Right lobe of liver (tissue), 6 donors: ENCODE measurements at places on chromosomes 6 and 20.

GRCh38 chr6:56786256-56786655 lies 143.6 kb upstream of the DST start:
- DNase-seq, result no peak

GRCh38 chr6:154653853-154654252 lies 79.4 kb upstream of the SCAF8 start:
- no peak for DNase-seq

DNA sequence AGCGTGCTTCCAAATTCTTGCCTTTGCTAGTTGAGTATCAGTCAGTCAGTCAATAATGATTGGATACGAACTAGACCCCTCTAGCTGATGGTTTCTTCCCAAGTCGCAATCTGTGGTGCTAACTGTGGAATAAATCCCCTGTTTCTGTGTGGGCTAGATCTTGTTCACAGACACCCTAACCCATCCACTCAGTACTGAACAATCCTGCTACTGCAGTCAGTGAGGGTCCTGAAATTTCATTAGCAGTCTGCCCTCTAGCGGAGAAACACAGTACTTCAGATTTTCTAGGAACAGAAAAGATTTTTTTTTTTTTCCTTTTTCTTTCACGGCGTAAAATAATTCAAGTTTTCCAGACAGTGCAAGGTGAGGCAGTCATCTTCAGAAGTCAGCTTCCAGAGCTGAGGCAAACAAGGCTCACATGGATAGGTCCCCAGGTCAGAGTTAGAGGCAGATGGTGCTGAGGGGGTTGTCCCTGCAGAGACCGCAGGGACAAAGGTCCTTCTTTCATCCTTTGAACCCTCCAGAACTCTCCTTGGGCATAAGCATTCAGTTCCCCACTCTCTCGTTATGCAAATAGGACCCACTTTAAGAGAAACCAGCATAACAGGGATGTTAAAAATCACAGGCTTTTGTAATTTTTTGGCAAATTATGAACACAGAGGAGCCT lies 119.6 kb downstream of the SCML4 start:
- no peak for DNase-seq

DNA sequence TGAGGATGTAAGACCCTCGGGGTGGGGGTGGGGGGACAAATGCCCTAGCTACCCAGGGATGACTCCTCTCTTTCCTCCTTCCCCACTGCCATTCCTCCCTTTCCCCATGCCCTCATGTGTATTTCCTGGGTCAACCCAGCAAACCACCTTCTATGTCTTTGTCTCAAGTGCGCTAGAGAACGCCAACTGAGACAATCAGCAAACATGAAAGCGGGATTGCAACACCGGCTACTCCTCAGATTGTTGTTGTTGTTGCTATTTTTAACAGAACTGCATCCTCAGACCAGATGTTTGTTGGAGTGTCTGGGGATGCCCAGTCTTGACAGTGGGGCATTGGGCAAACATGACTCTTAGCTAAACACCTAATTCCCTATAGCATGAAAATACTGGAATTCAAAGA lies 39.3 kb upstream of the HIVEP1 start:
- no peak for DNase-seq

DNA sequence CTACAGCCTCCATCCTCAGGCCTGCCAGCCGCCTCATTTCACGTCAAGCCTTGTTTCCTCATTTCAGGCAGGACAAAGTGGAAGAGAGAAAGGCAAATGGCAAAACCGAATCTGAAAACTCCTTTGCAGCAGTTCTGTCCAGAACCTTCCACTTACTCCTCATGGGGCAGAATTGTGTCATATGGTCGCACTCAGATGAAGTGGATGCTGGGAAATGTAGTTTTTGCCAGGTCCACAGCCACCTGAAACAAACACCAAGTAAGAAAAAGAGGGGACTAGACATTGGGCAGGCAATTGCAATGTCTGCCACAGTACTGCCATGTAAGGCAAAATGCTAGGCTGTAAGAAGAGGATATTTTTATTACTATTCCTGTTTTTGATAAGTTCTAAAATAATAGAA lies 44.9 kb downstream of the ISM1 start:
- DNase-seq, result no peak

DNA sequence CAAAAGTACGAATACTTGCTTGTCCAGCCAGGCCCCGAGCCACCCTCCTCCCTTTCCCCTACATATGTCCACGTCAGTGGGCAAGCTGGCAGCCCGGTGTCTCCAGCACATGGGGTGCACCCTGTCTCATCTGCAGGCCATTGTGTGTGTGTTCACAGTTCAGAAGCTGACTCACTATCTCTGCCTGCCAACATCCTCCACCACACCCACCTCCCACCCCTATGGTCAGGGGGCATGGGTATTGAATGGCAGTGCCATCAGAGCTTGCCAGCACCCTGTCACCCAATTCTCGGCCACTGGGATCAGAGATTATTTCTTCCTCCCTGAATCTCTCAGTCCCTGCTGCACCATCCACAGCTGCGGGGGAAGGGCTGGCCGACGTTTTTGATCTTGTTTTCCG lies 195.7 kb downstream of the FARS2 start:
- DNase-seq, result peak; percentile 62

DNA sequence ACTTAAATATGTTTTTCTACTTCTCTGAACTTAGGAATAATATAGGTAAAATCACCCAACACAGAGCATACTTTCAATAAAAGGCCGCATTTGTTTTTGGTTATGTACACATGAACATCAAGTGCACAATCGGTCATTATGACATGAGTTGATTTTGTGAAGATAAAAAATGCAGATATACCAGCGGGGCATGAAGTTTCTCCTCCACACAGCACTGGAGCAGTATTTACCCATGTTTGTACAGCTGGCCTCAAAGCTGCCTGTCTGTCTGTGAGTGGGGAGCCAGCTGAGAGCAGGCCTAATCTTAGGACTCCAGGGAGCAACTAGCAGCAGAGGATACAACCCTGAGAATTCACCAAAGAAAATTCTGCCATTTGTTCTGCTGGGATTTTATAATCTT lies 206.5 kb downstream of the TPBG start:
- DNase-seq, result no peak

DNA sequence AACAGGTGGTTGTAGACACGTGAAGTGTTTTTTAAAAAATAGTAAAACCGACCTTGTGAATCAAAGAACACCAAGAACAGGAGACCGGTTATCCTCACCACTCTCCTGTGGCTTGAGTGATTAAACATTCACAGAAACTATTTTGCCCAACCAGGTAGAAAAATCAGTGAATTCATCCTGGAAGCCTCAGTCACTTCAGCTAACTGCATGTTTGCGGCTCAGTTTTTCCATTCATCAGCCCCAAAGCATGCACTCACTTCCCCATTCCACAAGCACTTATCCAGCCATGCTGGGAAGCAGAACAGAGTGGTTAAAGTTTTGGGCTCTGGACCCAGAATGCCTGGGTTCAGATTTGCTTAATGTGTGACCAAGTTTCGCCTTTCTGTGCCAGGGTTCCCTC lies 2.4 kb downstream of the LRRN4 start:
- DNase-seq, result no peak

- no peak for DNase-seq
These were observed 38.2 kb upstream of the AFDN start for GRCh38 chr6:167788563-167788903.

- DNase-seq, result no peak
These were observed 259.3 kb downstream of the TFAP2B start for GRCh38 chr6:51077821-51078518.

GRCh38 chr20:49993301-49993751 lies 10.5 kb downstream of the SNAI1 start:
- DNase-seq, result no peak

GRCh38 chr6:149084026-149084425 lies 233.5 kb upstream of the TAB2 start:
- DNase-seq, result no peak
